ENCODE measurements at places on chromosomes 13 and 19. TPM values are rescaled to one million over a fixed set of nuclear protein-coding genes. Genes with fewer than 3 reads are reported as not detected.
A peak's percentile ranks its signal among the peaks of the same experiment; 100 is the strongest.

The FXYD3 gene
- total RNA-seq: not detected

The ACP7 gene
- total RNA-seq: not detected

The NEK5 gene
- total RNA-seq: not detected

- no peaks in the 10 kb centered on the region for H3K27me3 ChIP-seq
- peaks cover 16% of the 10 kb centered on the region for H3K36me3 ChIP-seq
- H3K27ac ChIP-seq: no peak overlapping the region
- H3K4me3 ChIP-seq: no peak overlapping the region
- peak; percentile 38 for DNase-seq
Measured at GRCh38 chr19:36060430-36060829, 5.7 kb downstream of the WDR62 start.

- peaks cover 5% of the 10 kb centered on the region for H3K27me3 ChIP-seq
- H3K27ac ChIP-seq: no peak overlapping the region
- no peaks in the 10 kb centered on the region for H3K36me3 ChIP-seq
Measured at GRCh38 chr13:46535825-46536224, 17.1 kb upstream of the LRCH1 start.

DNA sequence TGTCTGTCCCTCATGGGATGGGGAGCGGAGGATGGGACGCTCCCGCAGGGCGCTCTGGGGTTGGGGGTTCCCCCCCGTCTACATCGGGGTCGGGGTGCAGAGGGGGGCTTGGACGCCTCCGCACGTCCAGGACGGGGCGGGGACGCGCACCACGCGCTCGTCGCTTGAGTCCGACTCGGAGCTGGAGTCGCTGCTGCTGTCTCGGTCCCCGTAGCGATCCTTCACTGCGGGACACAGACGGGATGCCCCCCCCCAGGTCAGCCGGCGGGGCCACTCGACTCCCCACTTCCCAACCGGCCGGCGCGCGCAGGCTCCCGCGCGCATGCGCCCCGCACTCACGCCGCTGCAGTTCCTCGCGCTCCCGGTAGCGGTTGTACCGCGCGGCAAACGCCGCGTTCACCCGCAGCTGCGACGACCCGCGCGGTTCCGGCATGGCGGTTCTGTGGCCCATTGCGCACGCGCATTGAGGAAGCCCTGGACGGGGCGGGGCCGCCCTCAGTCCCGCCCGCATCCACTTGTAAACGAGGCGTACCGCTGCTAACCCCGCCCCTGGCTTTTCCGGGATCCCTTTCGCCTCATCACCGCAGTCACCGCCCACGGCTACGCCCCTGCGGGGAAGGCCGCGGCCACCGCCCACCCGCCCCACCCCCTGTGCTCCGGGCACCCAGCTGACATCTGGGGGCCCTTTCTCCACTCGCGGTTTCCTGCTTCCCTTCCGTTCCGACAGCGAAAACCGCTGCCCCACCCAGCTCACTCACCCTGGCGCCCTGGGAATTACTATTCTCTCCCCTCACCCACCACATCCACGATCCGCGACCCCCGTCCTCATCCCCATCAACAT is at the start of gene KRI1:
KRI1 (minus strand) TSS at position 444 of the 841 bp plus-strand sequence; CDS start at position 433, 11 bp downstream.
- peaks cover 40% of the 10 kb centered on the region for H3K4me1 ChIP-seq
- peak; percentile 96 for DNase-seq

GRCh38 chr19:48632692-48633147 is 4.5 kb downstream of the DBP start:
- peak; percentile 53 for DNase-seq
- H3K4me1 ChIP-seq: peaks cover 41% of the 10 kb centered on the region
- H3K27ac ChIP-seq: peak overlapping the region; percentile 51
- H3K27me3 ChIP-seq: peaks cover 3% of the 10 kb centered on the region
- H3K4me3 ChIP-seq: no peak overlapping the region
- no peaks in the 10 kb centered on the region for H3K36me3 ChIP-seq

GRCh38 chr19:7288131-7288530 is 6.1 kb downstream of the INSR start:
- DNase-seq: no peak
- no peaks in the 10 kb centered on the region for H3K4me1 ChIP-seq
- no peaks in the 10 kb centered on the region for H3K36me3 ChIP-seq
- H3K27ac ChIP-seq: no peak overlapping the region
- H3K4me3 ChIP-seq: no peak overlapping the region
- H3K27me3 ChIP-seq: peaks cover 7% of the 10 kb centered on the region

Data from HFFc6 (cell line).